ENCODE measurements at places on chromosomes 4 and X.

DNA sequence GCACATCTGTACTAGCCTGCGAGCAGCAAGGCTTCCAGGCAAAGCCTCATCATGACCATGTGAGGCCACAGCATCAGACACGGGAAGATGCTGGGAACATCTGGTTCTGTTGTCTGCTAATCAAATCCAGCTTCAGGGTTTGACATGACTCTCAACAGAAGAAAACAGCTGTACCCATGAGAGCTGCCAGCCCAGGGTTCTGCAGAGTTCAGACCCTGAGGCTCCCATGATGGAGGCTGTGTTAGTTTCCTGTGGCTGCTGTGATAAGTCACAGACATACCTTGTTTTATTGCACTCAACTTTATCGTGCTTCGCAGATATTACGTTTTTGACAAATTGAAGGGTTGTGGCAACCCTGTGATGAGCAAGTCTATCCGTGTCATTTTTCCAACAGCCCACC lies 37.5 kb downstream of the JAKMIP1 start:
- DNase-seq: no peak

GRCh38 chr4:151717909-151718628 lies 42.7 kb downstream of the GATB start:
- DNase-seq: no peak

DNA sequence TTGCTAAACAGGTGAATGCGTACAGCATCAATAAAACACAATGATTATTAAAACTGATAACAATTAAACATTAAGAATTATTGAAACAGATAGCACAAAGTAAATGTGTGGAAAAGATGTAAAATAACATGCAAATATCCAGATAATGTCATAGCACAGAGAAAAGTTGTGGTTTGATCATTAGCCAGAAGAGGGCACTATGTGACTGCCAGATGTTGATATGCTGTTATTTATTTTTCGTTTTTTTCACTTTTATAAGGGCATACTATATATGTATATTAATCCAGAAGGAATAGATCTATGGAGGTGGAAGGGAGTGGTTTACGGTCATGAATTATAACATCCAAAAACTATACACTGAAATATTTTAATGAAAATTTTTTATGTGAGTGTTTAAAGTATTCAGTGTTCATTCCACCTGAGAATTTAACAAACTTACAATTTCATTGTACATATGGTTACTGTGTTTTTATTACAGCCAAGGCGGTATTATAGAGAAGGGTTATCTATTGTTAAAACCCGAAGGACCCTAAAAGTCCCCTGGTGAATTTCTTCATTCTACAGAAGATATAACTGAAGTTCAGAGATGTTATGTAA lies 211.9 kb upstream of the UGT8 start:
- DNase-seq: peak; percentile 16

DNA sequence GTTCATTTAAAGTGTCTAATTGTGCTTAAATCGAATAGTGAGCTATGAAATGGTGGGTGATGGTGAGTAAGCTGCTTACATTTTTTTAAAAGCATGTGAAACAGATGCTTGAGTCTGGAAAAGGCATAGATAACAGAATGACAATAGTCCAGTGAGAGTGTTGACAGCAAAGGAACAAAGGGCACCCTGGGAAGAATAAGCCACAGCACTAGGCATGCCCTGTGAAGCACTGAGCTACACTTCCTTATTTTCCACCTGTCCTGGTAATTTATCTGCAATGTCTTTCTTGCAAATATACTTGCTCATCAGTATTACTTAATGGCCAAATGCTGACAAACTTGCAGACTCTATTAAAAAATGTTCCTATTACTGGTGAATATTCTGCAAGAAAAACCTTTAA lies 168.7 kb downstream of the PRDM5 start:
- DNase-seq: no peak

DNA sequence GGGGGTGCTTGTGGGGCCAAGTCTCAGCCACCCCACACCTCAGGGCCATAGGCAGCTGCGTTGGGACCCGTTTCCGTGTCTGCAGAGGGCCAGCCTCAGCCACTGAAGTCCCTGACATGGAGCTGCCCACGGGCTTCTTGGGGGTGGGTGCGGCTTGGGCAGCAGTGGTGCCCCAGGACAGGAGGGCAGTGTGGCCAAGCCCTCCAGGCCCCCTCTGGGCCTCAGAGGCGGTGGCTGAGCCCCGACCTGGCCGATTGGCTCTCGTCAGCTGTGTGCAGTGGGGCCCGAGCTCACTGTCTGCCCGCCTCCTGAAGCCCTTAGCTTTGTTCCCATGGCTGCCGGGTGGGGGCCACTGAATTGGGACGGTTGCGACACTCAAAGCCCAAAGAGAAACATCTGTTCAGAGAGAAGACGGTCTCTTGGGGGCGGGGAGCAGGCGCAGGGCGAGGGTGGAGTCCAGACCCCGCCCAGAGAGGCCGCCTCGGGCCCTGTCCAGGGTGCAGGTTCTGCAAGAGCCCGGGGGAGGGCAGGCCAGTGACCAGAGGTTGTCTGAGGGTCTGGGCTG lies 9.1 kb downstream of the FGFR3 start:
- DNase-seq: no peak

GRCh38 chrX:19569930-19570329 lies 54.6 kb upstream of the MAP3K15 start:
- DNase-seq: no peak

GRCh38 chr4:77500801-77501200 lies 104.8 kb upstream of the CXCL13 start:
- DNase-seq: no peak

- DNase-seq: no peak
Observed at GRCh38 chrX:68947882-68948605, 119.2 kb downstream of the EFNB1 start.

- DNase-seq: no peak
Observed at GRCh38 chr4:102503831-102504786, 3.0 kb downstream of the NFKB1 start.

DNA sequence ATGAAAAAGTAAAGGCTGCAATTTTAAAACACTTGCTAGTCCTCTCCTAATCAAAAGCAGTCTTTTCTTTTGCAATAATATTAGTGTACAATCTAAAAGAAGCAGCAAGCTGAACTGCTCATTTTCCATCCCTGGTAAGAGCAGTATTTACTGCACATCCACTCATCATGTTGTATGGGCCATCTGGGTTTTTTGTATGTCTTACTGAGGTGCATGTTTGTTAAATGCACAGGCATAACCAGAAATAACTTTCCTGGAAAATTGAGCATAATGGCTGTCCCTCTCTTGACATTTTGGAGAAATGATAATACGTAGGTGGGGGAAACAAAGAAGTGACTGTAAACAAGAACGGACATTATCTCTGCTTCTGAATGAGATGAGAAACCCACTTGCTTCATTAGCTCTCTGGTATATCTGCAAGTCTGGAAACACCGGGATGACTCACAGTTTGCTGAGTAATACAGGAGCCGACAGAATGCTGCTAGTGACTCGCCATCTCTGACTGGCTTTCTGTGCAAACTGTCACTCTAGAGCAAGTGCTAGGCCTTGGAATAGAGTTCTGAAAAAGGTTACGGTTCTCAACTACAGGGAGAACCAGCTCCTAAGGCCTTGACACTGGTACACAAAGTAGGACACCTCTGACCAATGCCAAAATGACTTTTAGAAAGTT lies 85.7 kb upstream of the MTM1 start:
- DNase-seq: no peak

DNA sequence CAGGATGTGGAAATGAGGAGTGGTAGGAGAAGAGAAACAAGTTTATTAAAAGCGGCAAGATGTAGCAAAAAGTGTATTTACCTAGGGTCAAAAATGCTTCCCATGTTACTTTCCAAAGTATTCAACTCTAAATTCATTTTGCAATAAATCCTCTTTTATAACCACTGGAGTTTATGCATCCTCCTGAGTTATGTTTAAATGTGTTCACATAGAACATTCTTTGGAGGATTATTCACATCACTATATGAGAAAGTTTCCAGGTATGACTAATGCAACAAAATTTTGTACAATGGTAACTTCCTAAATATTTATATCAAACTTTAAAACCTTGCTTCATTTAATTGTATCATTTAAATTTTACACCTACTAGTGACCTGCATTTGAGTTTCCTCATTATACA lies 870.6 kb upstream of the SLIT2 start:
- no peak for DNase-seq

DNA sequence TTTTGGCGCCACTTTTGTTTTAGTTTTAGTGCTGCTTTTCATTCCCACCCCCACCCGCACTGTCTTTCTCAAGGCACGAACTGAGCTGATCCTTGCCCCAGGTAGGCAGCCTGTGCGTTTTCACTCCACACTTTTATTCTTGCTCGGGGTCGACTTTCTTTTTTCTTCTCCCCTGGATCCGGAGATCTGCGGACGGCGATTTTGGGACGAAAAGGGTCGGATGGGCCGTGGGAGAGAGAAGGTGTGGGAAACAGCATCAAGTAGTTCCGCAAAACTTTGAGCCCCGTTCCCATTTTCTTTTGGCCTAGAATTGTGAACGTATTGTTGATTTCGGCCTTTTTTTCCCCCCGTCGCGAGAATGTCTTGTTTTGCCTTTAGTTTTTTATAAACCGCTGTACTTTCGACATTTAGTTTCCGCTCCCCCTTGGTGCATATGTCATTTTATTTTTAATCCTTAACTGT lies 531 bp downstream of the STAG2 start:
- no peak for DNase-seq

GRCh38 chr4:174856926-174857800 lies 28.1 kb upstream of the GLRA3 start:
- DNase-seq: no peak

GRCh38 chrX:124300405-124300804 lies 32.1 kb upstream of the TEX13D start:
- DNase-seq: no peak
